NCI-H187 (cell line): ENCODE measurements at places on chromosomes 5 and 9.

GRCh38 chr9:130154816-130155215 lies 17.4 kb upstream of the NCS1 start:
- no peak for DNase-seq

DNA sequence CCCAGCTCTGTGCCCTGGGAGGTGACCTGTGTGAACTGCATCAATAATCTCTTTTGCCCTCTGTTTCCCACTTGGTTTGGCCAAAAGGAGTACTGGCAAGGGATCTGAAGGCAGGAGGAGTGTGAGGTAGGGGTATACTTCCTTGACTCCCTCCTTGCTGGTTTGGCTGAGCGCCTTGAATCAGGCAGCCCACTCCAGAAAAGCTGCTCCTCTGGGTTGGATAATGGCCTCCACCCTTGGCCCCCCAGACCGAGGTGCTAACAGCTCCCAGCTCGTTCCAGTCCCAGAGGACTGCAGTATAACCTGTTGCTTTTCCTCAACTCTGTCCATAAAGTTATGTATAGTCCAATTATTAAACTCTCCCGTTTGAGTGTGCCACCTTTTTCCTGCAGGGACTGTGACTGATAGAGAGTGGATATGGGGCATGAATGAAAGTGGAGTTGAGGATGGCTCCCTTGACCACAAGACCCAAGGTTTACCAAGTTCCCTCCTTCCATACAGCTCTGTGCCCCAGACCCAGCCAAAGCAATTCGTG lies 88.2 kb upstream of the HAND1 start:
- no peak for DNase-seq

DNA sequence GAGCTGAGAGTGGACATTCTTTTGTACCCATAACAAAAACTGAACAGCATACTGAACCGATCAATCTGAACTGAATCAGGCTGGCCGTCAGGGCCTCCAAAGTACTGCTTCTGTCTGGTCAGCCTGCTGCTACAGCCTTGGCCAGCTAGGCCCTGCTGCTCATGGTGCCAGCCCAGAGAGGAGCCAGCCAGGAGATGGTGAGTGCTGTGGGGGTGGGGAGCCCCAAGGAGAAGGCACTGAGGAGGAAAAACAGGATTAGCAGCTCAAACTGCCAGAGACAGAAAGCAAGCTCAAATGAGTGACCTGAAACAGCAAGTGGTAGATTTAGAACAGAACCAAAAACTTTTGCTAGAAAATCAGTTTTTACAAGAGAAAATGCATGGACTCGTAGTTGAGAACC lies 23.9 kb downstream of the SRP19 start:
- DNase-seq: no peak

GRCh38 chr5:32317041-32317440 lies 4.3 kb upstream of the MTMR12 start:
- DNase-seq: no peak

DNA sequence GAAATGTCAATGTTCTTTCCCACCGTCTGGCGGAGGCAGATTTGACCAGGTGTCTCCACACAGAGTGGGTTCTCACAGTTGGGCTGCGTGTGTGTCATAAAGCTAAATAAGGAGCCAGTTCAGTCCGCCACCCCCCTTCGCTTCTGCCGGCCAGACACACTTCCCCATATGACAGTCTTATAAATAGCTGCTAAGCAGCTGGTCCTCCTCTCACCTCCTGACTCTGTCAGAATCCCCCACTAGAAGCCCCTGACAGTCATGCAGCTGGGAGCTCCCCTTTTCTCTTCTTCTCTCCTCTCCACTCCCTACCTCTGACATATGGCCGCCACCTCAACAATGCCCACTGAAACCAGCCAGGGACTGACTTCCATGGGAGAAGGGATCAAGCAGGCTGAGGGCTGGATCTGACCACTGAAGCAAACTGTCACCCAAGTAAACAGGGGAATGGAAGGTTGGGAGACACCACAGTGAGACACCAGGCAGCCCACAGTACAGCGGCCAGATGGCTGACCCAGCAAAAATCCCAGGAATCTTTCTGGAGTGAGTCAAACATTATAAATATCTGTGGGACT lies 141.9 kb upstream of the EFNA5 start:
- no peak for DNase-seq

DNA sequence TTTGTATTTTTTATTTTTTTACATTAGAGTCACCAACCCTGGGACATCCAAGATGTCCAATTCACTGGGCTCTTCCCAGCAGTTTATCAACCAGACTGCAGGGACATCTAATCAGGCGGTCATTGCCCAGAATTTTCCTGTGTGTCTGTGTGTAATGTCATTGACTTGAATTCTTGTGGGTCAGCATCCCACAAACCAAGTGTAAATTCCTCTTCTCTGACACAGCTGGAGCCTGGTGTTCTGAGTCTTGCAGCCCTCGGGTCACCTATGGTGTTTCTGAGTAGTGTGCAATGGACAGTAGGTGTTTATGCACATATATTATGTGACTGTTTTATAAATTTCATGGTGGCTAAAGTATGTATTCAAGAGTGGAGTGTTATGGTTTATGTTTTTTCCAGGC lies 815.7 kb downstream of the SEMA5A start:
- no peak for DNase-seq

DNA sequence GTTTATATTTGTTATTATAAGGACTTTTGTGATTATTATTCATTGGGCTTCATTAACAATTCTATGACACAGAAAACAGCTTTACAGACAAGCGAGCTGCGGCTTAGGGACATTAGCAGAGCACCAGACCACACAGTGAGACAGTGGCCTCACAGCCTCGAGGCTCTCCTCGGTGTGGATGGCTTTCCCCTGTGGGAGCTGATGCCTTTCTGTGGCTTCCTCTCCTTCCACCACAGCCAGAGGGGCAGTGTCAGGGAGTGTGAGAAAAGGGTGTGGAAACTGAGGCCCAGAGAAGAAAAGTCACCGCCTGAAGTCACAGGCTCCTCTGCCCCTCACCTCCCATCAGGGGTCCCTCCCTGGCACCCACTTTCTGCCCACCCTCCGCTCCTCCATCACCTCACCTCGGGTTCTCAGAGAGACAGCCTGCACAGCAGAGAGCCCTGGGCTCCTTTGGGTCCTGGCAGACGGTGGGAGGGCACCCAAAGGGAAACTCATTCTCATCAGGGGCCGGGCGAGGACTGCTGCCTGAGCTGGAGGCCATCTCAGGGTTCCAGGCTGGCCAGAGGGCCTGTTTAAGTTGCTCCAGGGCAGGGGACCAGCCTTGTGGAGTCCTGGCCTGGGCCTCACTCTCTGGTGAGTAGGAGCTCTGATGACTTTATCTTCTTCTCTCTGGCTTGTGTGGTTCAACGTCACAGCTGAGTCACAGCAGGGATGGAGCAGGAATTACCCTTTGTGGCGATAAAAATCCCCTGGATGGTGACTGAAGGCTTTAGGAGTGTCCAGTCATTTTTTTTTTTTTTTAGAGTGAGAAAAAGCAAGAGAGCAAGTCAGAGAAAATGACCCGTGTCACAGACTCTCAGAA lies 830 bp downstream of the TRAF1 start:
- DNase-seq: no peak

DNA sequence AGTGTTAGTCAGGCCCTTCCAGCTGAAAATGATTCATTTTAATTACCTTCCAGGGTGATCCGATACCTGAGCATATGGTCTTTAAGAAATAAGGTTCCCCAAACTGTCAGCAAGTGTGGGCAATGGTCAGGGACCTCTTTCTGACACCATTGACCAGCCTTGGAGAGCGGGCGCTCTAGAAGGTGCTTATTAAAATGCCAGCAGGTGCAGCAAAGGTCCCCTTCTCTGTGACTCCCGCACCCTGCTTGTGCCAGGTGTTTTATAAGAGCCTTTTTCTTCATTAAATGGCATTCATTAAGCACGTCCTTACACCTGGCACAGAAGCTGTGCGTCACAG lies 85.3 kb downstream of the MVB12B start:
- peak; percentile 44 for DNase-seq

GRCh38 chr5:176959051-176959450 lies 47.5 kb downstream of the UIMC1 start:
- no peak for DNase-seq

- DNase-seq: no peak
Measured at GRCh38 chr9:113712053-113712452, 164.1 kb upstream of the ZNF618 start.

- DNase-seq: no peak
Measured at GRCh38 chr5:66324357-66324756, 180.3 kb downstream of the SREK1 start.

GRCh38 chr5:145867806-145868205 lies 5.0 kb downstream of the GRXCR2 start:
- no peak for DNase-seq

DNA sequence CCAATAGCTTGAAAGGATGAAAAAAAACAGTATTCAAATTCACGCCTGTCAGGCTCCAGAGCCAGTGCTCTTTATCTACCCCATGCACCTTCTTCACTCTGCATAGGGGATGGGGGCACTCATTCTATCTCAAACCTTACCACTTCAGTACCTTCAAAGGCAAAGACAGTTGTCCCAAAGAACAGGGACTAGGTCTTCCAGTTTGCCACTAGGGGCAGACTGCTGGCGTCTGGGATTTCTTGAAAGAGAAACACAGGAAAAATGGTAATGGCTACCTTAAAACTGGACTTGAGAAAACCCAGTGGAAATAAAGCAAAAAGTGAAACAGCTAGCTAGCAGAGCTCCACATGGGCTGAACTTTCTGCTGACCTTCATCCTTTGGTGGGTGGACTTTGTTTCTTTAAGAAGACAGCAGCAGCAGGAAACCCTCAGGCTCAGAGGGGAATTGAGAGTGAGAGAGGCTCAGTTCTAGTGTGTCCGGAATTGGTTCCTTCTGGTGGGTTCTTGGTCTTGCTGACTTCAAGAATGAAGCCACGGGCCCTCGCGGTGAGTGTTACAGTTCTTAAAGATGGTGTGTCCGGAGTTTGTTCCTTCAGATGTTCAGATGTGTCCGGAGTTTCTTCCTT lies 41.0 kb upstream of the SLC36A1 start:
- DNase-seq: no peak

DNA sequence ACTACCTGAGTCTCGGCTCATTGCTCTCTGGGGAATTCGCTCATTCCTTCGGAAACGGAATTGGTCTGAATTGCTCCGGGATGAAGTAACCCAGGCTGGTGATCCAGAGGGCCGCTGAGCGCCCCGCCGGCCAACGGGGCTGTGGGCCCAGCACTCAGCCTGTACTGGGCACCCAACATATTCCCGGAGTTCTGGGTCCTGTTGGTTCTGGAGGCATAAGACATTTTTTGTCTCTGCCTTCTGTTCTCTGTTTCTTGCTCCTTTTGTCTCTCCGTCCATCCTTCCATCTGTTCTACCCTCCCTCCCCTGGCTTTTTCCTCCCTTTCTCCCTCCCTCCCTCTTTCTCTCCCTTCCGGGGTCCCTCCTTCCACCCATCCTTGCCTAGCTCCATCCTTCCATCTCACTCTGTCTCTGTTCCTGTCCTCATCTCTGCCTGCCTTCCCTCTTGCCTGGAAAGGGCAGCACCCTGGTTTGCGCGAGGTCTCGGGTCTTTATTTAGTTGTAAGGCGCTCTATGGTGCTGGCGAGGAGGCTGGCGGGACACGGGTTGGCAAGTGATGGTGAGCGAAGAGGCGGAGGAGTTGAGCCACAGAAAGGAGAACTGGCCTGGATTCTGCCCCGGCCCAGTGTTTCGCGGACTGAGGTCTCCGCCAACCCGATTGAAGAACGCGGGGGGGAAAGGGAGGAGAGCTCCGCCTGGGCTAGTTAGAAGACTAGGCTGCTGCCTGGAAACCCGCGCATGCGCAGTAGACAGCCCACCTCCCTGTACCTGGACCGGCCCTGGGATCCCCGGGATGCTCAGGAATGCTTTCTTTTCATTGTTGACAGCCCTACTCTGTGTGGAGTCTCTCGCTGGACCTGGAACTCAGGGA lies 1468.0 kb downstream of the FOXD4L5 start:
- DNase-seq: no peak
